IPS DF 6.9 (cell line): ENCODE measurements at places on chromosomes 16 and 17.

GRCh38 chr16:81838794-81839193 is 59.7 kb downstream of the PLCG2 start:
- no peak for DNase-seq

DNA sequence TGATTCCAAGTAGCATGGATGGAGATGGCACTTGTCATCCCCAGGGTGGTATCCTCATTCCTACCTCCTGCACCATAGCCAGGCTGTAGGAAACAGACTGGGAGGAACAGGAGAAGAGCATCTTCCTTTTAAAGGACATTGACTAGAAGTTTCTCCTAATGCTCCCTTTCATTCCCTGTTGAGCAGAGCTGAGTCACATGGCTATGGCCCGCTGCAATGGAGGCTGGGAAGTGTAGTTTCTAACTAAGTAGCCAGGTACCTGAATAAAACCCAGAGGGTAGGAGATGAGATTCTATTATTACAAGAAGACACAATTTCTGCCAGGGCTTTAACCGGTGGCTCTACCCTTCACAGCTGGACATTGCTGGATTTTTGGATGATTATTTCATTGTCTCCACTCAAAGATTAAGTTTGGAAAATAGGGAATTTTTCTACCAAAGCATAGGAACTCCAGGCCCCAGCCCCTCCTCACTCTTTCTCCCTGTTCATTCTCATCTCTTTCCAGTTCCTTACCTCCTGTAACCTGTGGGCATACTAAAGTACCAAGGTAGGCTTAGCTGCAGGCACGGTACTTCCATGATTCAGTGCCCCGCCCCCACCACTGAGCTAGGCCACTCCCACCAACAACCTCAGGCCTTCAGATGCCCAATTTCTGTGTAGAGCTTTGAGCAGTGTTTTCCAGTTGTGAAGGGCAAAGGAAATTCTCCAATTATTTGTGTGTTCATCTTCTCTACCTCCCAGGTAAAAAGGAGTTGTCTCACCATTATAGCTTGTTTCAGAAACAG is 378.3 kb downstream of the CDH13 start:
- no peak for DNase-seq

DNA sequence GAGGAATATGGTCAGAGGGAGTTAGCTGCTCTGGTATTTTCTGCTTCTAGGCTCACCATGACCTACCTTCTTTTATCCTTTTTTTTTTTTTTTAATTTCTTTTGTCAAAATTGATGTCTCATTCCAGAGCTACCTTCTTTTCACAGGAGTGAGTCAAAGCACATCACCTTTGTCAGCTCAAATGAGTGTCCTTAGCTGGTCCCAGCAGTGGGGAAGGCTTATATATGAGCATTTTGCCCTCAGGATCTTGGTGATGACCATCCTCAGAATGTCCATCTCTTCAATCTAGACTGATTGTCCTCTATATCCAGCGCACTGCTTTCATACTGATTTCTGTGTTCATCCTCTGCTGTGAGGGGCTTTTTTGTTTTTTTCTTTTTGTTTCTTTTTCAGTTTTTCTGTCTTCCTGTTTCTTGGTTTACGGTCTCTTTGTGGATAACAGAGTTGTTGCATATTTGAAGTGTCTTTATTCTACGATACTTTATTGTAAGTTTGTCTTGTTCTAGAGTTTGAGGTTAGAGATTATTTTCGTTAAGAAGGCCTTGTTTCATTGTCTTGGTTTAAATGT is 24.9 kb downstream of the CBFB start:
- DNase-seq, result no peak

DNA sequence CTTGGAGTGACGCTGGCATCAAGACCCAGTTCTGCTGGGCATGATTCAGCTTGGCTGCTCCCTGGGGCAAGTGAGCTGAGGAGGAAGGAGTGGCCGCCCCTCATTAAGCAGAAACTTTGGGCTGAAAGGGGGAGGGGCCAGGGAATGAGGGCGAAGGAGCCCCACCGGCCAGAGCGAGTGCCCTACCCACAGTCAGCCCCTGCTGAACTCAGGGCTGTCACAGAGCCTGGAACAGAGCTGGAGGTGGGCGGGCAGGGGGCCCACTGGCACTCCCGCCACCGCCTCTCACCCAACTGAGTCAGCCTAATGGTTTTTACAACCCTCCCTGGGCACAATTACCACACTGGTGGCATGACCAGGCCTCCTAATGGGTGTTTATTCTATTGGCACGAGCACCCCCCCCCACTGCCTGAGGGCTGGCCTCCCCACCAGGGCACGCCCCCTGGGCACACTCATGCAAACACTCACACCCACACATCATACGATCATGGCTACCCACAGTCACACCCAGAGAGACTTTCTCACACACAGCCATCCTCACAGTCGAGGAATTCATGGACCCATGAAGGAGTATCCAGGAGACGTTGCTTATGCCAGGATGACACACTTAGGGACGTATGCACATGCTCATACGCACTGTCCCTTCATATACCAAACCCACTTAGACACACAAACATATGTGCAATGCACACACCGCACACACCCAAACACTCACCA is 19.2 kb downstream of the UNC119 start:
- no peak for DNase-seq

- DNase-seq, result no peak
Measured at GRCh38 chr16:46948548-46949166, 24.8 kb downstream of the DNAJA2 start.

DNA sequence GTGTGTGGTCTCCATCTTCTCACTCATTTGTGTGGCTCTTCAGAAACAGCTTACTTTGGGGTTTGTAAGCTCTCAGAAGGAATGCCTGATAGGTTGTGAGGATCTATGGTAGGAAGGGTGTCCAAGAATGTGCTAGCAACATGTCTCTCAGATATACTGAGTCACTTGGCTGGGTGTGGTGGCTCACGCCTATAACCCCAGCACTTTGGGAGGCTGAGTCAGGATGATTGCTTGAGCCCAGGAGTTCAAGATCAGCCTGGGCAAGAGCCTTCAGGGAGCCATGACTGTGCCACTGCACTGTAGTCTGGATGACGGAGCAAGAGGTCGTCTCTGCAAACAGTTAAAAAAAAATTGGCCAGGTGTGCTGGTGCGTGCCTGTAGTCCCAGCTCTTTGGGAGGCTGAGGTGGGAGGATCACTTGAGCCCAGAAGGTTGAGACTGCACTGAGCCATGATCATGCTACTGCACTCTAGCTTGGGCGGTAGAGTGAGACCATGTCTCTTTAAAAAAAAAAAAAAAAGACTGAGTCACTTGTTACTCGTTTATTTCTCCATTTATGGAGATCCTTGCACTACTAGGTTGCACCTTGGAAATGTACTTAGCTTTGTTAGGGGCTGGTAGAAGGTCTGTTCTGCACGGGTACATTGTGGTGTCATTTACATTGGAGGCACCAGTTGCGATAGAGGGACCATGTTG is 232.0 kb downstream of the SNX29 start:
- no peak for DNase-seq

DNA sequence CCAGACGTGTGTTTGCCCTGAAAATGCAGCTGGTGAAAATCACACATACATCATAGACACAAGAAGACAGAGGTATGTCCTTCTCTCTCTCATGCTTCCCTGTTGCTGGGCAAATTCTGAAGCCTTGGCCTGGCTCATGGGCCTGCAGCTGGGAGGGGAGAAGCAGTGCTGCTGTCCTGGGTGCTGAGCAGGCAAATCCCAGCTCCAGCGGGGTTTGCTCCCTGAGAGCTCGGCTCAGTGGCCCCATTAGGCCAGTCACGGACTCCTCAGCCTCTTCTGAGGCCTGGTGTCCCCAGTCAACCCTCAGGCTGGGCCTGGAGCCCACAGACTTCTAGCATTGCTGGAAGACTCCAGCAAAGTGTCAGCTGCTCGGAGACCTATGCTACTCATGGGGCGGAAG is 11.7 kb downstream of the RHBDL3 start:
- no peak for DNase-seq

- DNase-seq, result no peak
Measured at GRCh38 chr17:78748048-78748729, 33.9 kb downstream of the CYTH1 start.

GRCh38 chr16:26252598-26252997 is 560.8 kb downstream of the HS3ST4 start:
- DNase-seq, result no peak

- no peak for DNase-seq
Measured at GRCh38 chr16:48291303-48291702, 44.0 kb upstream of the ABCC11 start.

- DNase-seq, result no peak
Measured at GRCh38 chr16:15701975-15702970, 52.2 kb downstream of the NDE1 start.

GRCh38 chr16:73058616-73059409 is 10.9 kb upstream of the ZFHX3 start:
- no peak for DNase-seq

DNA sequence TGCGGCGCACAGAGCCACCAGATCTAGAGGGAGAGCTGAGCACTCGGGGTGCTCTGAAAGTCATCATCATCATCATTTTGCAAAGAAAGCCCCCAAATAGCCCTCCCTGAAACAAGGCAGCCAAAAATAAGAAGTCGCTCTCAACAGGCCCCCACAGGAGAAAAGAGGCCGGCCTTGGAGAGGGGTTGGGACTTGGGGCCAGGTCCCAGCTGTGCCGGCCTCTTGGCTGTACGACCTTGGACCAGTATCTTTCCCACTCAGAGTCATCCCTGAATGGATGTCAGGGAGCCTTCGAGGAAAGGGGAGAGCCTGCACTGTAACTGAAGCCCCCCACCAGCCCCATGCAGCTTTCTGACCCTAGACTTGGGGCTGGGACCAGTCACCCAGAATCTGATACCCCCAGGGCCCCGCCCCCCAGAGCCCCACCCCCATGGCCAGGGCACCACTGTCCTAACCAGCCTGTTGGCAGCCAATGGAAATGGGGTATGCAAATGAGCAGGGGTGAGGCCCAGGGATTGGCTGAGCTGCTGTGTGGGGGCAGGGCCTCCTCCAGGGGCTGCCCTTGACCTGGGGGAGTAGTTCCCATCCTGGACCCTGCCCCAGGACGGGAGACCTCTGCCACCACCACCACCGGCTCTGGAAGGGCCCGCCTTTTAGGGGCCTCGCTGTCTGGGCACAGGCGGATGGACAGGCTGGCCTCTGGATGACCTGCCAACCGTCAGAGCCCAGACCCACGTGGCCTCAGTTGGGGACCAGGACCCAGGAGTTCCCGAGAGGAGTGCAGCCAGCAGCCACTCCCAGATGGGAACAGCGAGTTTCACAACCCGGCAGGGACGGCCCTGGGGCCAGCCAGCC is 15.4 kb downstream of the ZFPM1 start:
- peak; percentile 76 for DNase-seq

DNA sequence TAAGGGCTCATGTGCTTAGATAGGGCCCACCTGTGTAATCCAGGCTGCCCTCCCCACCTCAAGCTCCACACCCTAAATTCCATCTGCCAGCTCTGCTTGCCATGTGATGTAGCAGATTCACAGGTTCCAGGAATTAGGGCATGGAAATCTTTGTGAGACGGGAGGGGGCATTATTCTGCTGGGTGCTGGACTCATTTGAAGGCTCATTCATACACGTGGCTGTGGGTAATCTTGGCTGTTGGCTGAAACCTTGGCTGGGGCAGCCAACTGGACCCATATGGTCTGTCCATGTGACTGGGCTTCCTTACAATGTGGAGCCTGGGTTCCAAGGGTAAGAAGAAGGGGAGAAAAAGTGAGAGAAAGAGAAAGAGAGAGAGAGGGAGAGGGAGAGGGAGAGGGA is 115.1 kb downstream of the CYLD start:
- no peak for DNase-seq

DNA sequence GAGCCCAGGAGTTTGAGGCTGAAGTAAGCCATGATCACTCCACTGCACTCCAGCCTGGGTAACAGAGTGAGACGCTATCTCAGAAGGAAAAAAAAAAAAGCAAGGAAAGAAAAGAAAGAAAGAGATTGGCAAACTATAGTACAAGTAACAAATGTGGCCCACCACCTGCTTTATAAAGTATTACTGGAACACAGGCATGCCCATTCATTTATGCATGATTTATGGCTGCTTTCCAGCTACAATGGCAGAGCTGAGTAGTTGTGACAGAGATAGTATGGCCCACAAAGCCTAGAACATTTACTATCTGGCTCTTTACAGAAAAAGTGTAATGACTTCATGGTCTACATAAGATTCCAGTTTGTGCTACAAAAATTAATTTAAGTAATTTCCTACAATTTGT is 23.6 kb downstream of the C16orf87 start:
- DNase-seq, result no peak

GRCh38 chr16:81823111-81823510 is 44.0 kb downstream of the PLCG2 start:
- DNase-seq, result no peak

- no peak for DNase-seq
Measured at GRCh38 chr17:12712941-12713340, 47.3 kb downstream of the MYOCD start.

- no peak for DNase-seq
Measured at GRCh38 chr16:853981-854807, 53.7 kb upstream of the GNG13 start.
